ENCODE measurements at places on chromosomes 4 and X. TPM values are rescaled to one million over a fixed set of nuclear protein-coding genes. Genes with fewer than 3 reads are reported as not detected.

CEP44 gene
- polyA plus RNA-seq: 7.6 TPM

- H3K27me3 ChIP-seq: no peaks in the 10 kb centered on the region
- DNase-seq: no peak
- H3K4me1 ChIP-seq: no peaks in the 10 kb centered on the region
Observed at GRCh38 chr4:34258176-34258575, 1986.1 kb downstream of the ARAP2 start.

DNA sequence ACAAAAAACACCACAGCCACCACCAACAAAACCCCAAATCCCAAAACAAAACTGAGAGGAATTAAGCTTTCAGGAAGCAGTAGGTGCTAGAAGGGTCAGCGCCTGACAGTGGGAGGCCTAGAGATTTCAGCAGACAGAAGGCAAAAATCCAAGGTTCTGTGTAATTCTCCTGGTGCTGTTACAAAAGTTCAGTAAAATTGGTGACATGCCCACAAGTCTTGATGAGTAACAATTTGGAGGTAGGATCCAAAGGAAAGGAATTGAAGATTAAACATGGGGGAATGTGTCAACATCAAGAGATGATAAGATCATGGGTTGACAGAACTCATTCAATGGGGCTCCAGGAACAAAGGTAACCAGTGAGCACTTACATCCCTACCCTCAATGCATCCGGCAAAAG, 653.8 kb upstream of the CPEB2 start:
- no peak for DNase-seq
- H3K4me3 ChIP-seq: no peak overlapping the region
- H3K36me3 ChIP-seq: no peaks in the 10 kb centered on the region
- peaks cover 5% of the 10 kb centered on the region for H3K4me1 ChIP-seq
- H3K27me3 ChIP-seq: no peaks in the 10 kb centered on the region

- no peak overlapping the region for H3K27ac ChIP-seq
- no peak for DNase-seq
- H3K27me3 ChIP-seq: peaks cover 3% of the 10 kb centered on the region
- no peaks in the 10 kb centered on the region for H3K36me3 ChIP-seq
- no peak overlapping the region for H3K4me3 ChIP-seq
Observed at GRCh38 chr4:8332891-8333331, 63.4 kb downstream of the HTRA3 start.

DNA sequence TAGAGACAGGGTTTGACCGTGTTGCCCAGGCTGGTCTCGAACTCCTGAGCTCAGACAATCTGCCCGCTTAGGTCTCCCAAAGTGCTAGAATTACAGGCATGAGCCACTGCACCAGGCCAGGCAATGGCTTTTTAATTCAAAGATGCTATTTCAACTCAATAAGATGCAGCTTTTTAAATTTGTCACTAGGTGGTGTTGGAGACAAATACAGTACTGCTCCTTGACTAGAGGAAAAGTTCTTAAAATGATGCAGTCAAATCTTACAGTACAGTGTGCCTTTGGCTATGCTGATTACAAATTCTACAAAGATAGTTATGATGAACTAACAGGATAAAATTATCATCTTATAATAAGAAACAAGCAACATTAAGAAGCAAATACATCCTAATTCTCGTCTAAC, 441.1 kb downstream of the KCNIP4 start:
- H3K27ac ChIP-seq: no peak overlapping the region
- no peaks in the 10 kb centered on the region for H3K4me1 ChIP-seq
- no peak overlapping the region for H3K4me3 ChIP-seq
- no peak for DNase-seq
- H3K27me3 ChIP-seq: no peaks in the 10 kb centered on the region

- H3K27ac ChIP-seq: no peak overlapping the region
- DNase-seq: no peak
- no peaks in the 10 kb centered on the region for H3K36me3 ChIP-seq
- H3K27me3 ChIP-seq: no peaks in the 10 kb centered on the region
Observed at GRCh38 chr4:67776746-67777145, 22.6 kb upstream of the GNRHR start.

DNA sequence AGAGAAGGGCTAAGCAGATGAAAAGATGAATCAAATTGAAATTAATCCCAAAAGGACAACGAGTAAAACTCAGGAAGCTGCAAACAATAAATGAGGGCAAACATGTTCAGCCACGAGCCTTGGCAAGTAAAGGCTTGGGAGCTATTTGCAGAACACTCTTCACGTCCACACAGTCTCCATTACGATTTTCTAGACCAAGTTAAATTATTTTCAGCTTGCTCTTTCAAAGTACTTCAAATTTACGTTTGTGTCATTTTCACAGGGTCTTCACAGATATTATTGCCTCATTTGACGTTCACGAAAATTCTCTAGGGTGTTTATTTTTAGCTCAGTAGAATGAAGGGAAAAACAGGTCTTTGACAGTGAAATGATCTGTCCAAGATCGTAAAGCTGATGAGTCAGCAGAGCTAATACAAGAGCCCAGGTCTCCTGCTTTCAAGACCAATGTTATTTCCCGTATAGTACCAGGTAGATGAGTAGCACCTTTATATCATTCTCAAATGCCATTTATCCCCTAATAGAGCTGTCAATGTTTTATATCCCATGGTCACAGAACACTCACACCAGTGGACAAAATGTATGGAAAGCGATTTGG, 20.9 kb downstream of the KLB start:
- H3K27ac ChIP-seq: no peak overlapping the region
- H3K36me3 ChIP-seq: no peaks in the 10 kb centered on the region
- no peaks in the 10 kb centered on the region for H3K27me3 ChIP-seq
- no peak overlapping the region for H3K4me3 ChIP-seq
- no peak for DNase-seq
- H3K4me1 ChIP-seq: no peaks in the 10 kb centered on the region
